ENCODE measurements at places on chromosomes 1 and 21.

- DNase-seq, result no peak
These were observed 14.0 kb upstream of the ZNF692 start for GRCh38 chr1:248872752-248873408.

DNA sequence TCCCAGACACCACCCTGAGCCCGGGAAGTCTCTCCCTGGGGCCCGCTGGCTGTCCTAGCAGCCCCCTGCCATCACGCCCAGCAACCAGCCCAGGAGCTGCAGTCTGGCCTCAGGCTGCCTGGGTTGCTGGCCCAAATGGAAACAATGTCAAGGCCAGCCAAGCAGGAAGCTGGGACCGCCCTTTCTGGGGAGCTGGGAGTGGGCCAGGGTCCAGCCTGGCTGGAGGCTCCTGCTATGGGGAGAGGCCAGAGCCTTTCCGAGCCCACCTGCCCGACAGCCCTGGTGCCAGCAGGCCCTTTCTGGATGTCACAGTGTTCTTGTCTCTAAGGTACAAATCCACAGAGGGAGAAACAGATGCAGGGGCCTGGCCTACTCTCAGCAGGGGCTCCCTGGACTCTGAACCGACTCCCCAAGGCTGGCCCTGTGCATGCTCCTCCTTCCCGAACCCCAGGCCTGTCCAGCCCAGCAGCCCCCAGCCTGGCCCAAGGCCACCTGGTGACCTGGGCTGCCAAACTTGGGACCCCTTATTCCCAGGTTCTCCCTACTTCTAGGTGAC, 1.2 kb upstream of the MMEL1 start:
- DNase-seq, result no peak

GRCh38 chr1:87647430-87648177, 318.9 kb downstream of the LMO4 start:
- no peak for DNase-seq

- DNase-seq, result no peak
These were observed 706 bp downstream of the C21orf91 start for GRCh38 chr21:17818186-17819113.

DNA sequence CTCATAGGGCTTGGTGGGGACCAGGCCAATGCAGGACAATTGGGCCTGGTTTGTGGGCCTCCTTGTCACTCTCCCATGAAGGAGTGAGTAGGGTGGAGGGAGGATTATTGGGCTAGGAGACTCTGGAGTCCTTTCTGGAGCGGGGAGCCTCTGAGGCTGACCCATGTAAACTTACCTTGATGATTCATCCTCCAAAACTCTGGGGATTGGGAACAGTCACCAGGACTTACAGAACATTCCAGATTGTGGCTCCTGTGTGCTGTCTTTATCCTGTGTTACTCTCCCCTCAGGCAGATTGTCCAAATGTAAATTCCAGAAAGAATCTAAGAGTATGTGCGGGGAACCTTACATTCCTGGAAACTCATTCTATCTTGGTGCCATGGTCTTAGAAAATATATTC, 197.6 kb downstream of the CAMTA1 start:
- no peak for DNase-seq

DNA sequence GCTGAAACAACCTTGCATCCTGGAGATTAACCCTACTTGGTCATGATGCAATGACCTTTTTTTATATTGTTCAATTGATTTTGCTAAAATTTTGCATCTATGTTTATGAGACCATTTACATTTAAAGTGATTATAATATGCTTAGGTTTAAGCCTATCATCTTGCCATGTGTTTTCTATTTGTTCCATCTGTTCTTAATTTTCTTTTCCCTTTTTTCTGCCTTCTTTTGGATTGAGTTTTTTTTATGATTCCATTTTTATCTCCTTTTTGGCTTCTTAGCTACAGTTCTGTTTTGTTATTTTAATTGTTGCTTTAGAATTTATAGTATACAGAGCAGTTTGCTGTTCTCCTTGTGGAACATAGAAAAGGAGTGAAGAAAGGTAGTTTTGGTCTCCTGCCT, 385.1 kb upstream of the USP24 start:
- no peak for DNase-seq
